ENCODE measurements at places on chromosomes 3 and 15. TPM values are rescaled to one million over a fixed set of nuclear protein-coding genes. Genes with fewer than 3 reads are reported as not detected.

DNA sequence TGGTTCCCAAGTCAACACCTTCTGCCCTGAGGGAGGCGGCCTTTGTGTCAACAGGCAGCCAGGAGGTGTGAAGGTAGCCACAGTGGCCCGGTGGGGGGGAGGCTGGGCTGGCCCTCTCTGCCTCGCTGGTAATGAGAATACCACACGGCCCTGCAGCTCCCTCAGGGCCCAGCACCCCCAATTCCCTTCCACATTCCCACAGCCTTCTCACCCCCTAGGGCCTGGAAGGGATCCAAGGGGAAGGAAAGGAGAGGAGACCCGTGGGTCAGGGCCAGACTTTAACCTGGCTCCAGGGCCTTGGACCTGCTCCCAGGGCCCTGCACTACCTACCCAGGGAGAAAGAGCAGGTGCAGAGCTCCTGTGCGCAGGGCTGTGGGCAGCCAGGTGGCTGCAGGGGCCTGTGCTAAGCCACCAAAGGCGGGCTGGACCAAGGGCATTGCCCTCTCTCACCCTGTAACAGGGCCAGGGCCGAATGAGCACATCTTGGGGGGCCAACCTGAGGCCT is 8.7 kb upstream of the MESP2 start:
- DNase-seq: no peak

GRCh38 chr3:126127904-126128303 is 44.0 kb upstream of the SLC41A3 start:
- DNase-seq: peak; percentile 2

The APEH gene
- 99.0 TPM for total RNA-seq

The BFSP2 gene
- total RNA-seq: not detected

- peak; percentile 97 for DNase-seq
These were observed at the start of gene ACAD9 for GRCh38 chr3:128879125-128879969. Gene ACAD9, plus strand, starts transcription at chr3:128879620. Its CDS starts 72 bp downstream, at chr3:128879692.

DNA sequence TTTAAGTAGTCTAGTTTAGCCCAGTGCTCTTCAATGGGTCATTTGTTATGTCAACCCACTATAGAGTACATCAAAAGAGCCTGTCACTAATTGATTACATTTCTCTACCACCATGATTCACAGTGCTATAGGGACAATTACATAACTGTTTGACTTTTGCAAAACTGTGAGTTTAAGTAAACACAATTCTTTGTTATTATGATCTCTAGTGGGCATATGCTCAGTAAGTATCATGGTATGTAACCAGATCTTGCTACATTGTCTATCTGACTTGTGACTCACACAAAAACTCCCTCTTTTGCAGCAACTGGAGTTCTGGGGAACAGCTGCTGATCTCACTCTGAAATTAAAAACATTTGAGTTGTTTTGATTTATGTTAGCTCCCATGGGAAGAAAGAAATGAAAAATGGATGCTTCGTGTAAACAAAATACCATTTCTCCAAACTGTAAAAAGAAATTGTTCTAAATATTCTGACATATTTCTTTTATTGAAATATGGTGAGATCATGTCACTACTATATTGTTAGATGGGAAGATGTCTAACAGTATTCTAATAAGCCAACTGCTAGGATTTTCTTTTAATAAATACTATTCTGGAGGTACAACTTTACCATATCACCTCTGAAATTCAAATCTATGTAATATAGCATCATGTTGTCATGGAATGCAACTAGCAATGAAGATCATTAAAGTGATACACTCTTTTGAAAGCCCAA is 470.4 kb downstream of the ROBO1 start:
- DNase-seq: no peak

The SKOR1 gene
- total RNA-seq: 0.22 TPM

The PLAAT1 gene
- total RNA-seq: 8.1 TPM

DNA sequence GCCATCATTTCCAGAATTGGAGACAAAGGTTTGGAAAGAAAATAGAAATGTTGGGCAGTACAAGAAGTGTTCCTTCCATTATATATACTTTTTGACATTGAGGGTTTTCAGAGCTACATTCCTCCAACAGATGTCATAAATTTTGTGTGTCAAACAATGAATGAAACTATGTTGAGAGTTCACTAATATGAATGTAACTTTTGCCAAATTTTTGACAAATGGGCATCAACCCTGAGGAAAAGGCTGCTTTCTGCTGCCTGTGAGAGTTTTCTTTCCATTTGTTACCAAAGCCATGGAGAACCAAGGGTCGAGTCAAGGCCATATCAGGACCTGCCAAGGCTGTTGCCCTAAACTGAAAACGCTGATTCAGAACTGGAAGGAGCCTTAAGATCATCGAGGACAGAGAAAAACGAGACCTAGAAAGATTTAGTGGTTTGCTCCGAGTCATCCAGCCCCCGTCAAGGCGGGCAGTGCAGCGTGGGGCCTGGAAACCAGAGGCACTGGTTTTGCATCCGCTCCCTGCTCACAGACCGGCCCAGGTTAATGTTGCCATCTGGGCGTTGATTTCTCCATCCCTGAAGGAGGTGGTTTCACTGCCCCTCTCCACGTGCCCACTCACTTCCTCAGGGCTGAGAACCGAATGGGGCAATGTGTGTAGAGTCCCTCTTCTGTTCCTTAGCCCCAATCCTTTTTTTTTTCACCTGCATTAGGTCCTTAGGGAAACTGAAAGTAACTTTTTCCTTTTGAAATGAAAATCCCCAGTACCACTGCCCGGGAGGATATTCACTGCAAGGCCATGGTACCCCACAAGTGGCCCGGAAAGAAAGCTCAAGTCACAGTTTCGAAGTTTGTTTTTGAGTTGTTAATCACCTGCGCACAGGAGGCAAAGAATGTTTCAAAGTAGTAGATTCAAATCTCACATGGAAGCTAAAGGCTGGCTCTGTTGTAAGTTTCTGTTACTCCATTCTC is 32.8 kb downstream of the TPM1 start:
- DNase-seq: no peak

- no peak for DNase-seq
These were observed 28.6 kb upstream of the MINAR1 start for GRCh38 chr15:79403501-79403900.

- no peak for DNase-seq
These were observed 189.8 kb upstream of the GOLIM4 start for GRCh38 chr3:168285506-168285905.

DNA sequence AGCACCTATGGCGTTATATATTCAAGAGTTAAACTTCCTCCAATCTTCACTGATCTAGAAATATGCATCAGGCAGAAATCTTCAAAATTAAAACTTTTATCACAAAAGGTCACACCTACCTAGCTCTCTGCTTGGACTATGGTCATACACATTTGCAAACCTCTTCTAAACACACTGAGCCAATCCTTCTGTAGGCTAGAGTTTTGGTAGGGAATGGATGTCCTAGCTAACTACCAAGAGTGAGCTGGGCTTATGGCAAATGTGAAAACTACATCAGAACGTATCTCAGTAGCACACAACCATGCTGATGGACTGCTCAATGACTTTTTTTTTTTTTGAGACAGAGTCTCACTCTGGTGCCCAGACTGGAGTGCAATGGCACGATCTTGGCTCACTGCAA is 29.6 kb downstream of the SETD2 start:
- no peak for DNase-seq

The RBM15B gene
- 12.5 TPM for total RNA-seq

DNA sequence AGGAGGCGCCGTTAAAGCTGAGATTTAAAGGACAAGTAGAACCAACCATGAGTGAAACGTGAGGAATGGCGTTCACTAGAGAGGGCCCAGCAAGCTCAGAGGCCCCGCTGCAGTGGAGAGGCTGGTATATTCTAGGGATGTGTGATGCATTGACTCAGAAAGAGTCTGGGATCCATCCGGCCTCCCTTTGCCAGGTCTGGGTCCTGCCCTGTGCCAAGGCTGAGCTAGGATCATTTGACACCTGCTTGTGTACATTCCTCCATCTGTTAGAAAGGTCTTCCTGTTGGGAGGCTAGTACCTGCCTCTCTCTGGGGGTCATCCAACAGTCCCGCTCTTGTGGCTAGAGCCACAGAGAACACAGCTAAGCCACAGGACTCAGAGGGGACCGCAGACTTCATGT is 28.4 kb downstream of the CA12 start:
- DNase-seq: no peak

DNA sequence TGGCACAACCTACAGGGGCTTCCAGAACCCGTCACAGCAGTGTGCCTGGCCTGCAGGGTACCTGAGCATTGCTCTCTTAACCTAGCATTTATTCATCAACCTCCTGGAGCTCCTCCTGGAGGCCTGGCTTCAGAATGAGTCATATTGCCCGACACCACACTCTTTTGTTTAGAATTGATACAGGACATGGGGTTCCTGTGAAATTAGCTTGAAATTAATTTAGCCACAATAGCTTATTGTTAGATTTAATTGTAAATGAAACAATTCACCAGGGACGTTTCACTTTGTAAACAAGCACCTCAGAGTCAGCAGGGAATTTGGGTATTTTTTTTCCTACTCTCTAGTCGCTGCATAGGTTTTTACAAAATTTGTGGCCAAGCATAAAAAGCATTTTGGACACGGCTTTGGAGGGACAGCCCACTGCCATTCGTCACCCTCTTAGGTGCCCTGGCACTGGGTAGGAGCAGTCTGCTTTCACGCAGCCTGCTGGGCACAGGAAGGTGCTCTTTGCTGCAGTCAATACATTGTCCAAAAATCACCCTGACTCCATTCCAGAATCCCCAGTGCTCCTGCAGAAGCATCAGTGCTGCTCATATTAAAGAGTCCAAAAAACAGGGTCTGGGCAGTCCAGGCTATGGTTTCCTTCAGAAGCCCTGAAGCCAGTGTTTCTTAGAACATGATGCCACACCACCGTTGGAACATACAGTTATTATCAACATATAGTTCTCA is 60.8 kb upstream of the MEF2A start:
- DNase-seq: no peak

DNA sequence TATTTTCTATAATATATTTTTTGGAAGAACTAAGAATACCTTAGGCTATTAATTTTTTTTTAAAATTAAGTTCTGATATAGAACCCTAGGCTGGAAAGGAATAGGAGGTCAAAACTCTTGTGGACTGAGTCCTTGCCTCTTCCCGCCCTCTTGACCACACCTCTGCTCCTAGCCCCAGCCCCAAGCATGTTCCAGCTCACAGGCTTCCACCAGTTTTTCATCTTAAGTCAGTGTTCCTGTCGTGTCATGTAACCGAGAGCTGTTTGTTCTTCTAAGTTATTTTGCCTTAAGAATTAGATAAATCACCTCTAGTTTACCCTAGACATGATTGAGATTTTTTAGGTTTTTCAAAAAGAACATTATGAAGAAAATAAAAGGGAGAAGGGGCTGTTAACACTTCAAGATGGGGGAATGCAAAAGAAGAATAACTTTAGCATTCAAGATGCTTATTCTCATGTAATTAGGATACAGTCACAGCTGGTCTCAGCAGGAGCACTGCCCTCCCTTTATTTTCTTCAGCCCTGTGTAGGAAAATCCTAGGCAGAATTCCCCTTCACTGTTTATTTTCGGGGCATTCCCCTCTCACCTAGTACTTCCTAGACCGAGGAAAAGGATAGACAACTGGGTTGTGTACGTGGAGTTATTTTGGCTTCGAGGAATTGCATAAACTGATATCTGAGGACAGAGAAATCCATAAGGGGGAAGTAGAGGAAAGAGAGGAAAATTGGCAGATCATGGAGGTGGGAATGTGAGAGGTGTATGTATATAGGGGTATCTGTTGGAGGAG is 110.2 kb downstream of the CMSS1 start:
- DNase-seq: no peak
